ENCODE measurements at places on chromosomes 7 and 10.
A peak's percentile ranks its signal among the peaks of the same experiment; 100 is the strongest.

DNA sequence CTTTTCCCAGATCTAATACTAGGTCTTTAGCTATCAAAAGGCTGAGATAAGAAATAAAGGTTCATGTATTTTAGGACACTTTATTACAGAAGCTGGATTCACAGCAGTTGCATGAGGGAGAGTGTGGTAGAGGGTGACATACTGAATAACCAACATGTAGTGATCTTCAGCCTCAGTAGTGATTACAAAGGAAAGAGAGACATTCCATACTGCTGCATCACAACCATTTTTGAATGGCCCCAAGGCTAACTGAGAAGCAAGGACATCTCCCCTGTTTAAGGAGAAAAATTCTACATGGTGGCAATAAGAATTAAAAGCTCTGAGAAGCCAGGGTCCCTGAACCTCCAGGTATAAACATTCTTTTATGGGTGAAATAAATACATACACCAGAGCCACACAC, 35.3 kb downstream of the COG5 start:
- DNase-seq: no peak

GRCh38 chr7:22832401-22832800, 9.8 kb upstream of the TOMM7 start:
- no peak for DNase-seq

DNA sequence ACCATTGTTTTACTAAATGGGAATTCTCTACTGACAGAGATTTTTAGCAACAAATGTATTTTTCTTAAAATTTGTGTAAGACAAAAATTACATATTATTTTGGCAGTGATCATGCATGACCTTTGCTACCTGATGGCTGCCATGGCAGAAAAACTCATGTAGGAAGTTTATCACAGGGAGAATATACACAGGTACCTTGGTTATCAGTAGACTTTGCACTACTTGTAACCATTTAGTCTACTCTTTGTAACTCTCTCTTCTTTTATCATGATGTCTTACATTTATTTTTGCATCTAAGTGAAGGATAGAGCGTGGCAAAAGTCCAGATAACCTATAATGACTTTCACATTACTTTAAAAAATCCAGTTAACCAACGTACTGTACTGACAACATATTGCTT, 34.1 kb downstream of the REEP3 start:
- no peak for DNase-seq

DNA sequence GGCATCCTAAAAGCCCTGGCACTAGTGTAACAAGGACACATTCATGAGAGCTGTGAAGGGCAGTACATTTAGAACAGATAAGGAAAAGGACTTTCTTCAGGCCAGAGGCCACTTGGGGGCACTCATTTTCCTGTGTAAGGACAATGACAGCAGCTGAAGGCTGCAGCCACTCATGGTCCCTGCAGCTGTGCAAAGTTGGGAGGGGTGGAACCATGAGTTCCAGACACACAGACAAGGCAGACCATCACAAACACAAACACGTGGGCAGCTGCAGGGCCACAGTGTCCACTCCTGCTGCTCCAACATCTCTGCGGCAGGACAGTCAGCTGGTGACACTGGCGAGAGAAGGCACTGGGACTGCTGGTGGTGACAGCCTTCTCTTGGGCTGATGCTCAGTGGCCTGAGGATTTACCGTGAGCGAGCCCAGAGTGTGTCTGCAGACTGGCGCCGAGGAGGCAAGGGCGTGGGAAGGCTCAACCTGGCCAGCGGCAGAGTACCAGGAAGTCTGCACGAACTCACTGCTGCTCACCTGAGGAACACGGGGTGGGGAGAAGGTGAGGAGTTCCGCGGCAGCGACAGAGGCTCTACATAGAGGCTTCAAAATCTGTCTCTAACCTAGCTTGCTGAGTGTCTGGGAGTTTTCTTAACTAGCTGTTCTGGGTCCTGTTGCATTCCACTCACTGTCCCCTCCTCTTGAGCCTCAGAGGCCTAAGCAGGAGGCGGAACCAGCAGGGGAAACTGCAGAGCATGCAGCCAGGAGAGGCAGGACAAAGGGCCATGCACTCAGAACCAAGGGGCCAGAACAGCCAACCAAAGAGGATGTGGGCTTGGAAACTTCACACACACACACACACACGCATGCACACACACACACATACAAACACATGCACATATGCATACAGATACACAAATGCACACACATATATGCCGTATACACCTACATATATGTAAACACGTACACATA, 76.5 kb upstream of the DDC start:
- DNase-seq: peak; percentile 87

GRCh38 chr10:59626523-59626869, 83.2 kb downstream of the SLC16A9 start:
- DNase-seq: no peak

DNA sequence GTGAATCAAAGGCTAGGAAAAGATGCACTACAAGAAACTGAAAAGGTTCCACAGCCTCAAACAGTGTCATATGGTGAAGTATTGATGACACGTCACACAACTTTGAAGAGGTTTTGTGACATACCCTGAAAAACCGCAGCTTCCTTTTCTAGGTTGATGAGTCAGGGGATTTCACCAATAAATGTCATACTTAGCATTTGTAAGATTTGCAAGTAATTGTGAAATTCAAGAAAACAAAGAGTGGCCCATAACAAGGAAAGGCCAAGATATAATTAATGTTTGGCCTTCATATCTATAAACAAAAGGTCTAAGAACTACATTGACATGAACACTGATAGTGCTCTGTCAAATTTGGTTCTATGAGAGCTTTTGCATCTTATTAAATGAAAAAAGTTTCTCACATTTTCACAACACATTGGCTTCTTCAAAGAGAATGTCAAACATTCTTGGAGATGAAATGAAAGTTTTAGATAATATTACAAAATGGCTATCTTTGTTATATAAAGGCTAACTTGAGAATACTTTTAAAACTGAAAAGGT, 62.0 kb upstream of the NAMPT start:
- DNase-seq: no peak

GRCh38 chr7:33831389-33832141, 73.8 kb upstream of the BMPER start:
- DNase-seq: no peak

GRCh38 chr7:26051021-26051420, 101.0 kb upstream of the NFE2L3 start:
- no peak for DNase-seq

GRCh38 chr10:13803566-13804554, 217.1 kb downstream of the PRPF18 start:
- DNase-seq: no peak

GRCh38 chr7:141562036-141562435, 10.8 kb downstream of the AGK start:
- no peak for DNase-seq

GRCh38 chr10:84177541-84178141, 4.0 kb downstream of the GPR15LG start:
- DNase-seq: no peak

GRCh38 chr10:36050763-36051499, 408.8 kb upstream of the FZD8 start:
- DNase-seq: no peak

DNA sequence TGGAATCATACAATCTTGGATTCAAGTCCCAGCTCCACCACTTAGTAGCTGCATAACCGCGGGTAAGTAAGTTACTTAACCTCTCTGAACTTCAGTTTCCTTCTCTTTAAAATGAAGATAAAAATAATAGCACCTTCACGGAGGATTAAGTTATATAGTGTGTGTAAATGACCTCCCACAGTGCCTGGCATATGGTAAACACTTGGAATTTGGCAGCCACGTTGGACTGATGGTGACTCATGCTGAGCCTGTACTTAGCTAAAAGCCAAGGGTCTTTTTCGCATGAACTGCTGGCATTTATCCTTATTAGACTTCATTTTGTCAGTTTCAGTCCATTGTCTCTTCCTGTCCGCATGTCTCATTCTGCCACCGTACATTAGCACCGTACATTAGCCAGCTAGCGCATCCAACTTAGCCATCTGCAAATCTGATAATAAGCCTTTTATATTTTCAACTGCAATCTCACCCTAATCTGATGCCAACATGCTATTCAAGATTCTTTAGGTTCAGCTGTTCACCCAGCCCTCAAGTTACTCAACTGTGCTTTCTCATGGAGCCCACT, 11.2 kb downstream of the SLC13A4 start:
- no peak for DNase-seq

GRCh38 chr10:86308056-86308455, 58.5 kb downstream of the GRID1 start:
- DNase-seq: no peak

DNA sequence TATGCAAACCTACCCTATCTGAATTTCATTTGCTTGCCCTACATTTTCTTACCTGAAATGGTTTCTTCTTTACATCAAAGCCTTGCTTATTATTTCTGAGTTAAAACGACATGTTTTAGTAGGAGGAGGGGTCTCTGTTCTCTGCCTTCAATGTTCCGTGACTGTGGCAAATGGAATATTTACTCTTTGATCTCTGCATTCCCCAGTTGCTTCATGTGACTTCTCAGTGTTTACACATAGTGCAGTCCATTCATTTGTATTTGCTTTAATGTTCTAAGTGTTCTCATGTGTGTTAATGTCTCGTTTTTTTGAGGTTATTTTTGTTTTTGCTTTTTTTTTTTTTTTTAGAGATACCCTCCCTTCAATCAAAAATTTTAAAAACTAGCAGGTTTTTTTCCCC, 75.8 kb downstream of the GNAI1 start:
- DNase-seq: no peak

Measured in amygdala (tissue), 56 donors.